Bronchus fibroblast of lung (primary cell): ENCODE measurements at places on chromosomes 5 and 9. TPM values are rescaled to one million over a fixed set of nuclear protein-coding genes. Genes with fewer than 3 reads are reported as not detected.

SPRY4 gene
- 8.9 and 10.1 TPM in 2 replicates for total RNA-seq

FIBCD1 gene
- 7.9 and 11.1 TPM in 2 replicates for total RNA-seq

EPB41L4A gene
- under 0.01 and 0.17 TPM in 2 replicates for total RNA-seq

MOB3B gene
- 0.17 and 0.30 TPM in 2 replicates for total RNA-seq

SLC6A7 gene
- not detected in 2 replicates for total RNA-seq

ANP32B gene
- 21.9 and 22.4 TPM in 2 replicates for total RNA-seq

SLC1A1 gene
- 0.45 and 0.84 TPM in 2 replicates for total RNA-seq

OCLN gene
- total RNA-seq = 3.5 and 4.2 TPM in 2 replicates

ACTL7A gene
- not detected in 2 replicates for total RNA-seq

INSYN2B gene
- total RNA-seq = 5.2 and 5.7 TPM in 2 replicates

WNT8A gene
- total RNA-seq = not detected in 2 replicates

HBEGF gene
- total RNA-seq = 2.4 and 3.5 TPM in 2 replicates

GAS1 gene
- 16.1 and 20.2 TPM in 2 replicates for total RNA-seq

NRARP gene
- total RNA-seq = 0.45 and 1.7 TPM in 2 replicates

ASTN2 gene
- total RNA-seq = 3.4 and 4.7 TPM in 2 replicates

EGFLAM gene
- total RNA-seq = 1.2 TPM in 2 replicates

PCDHA3 gene
- total RNA-seq = under 0.01 TPM in 1 of 2 replicates, not detected in the other

RFX3 gene
- total RNA-seq = 1.2 and 1.5 TPM in 2 replicates

SUSD1 gene
- total RNA-seq = 8.8 and 10.8 TPM in 2 replicates

FXN gene
- total RNA-seq = 15.3 and 16.5 TPM in 2 replicates

FBP2 gene
- total RNA-seq = not detected in 2 replicates

FOXD4L6 gene
- under 0.01 TPM in 1 of 2 replicates, not detected in the other for total RNA-seq

FOXD4L4 gene
- not detected in 2 replicates for total RNA-seq
